ENCODE measurements at places on chromosomes 7 and 10. TPM values are rescaled to one million over a fixed set of nuclear protein-coding genes. Genes with fewer than 3 reads are reported as not detected.

DNA sequence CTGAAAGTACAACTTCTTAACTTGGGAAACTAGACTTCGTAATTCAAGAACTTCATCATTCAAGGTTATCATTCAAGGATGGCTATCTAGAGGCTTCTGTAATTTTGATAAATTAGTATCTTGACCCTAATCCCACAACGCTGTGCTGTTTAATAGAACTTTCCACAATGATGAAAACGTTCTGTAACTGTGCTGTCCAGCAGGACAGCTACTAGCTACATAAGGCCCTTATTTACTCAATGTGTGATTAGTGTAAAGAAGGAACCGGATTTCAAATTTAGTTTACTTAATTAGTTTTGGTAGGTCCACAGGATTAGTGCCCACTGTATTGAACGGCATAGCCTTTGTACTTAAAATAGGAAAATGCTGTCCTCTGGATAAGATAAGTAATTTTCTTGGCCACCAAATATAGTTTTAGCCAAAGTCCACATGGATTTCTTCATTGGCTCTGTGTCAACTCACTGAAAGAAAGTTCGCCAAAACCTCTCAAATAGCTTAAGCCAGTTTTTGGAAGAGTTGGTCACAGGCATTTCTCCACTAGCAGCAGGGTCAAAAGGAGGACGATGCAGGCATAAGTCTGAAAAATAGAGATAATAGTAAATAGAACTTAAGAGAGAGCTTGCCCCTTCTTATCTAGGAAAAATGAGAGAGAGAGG lies 17.3 kb downstream of the DGKI start:
- DNase-seq: no peak

GRCh38 chr10:70921285-70921684 lies 32.9 kb upstream of the PCBD1 start:
- no peak for DNase-seq

EXOC4 gene
- 36.8 TPM for total RNA-seq

DNA sequence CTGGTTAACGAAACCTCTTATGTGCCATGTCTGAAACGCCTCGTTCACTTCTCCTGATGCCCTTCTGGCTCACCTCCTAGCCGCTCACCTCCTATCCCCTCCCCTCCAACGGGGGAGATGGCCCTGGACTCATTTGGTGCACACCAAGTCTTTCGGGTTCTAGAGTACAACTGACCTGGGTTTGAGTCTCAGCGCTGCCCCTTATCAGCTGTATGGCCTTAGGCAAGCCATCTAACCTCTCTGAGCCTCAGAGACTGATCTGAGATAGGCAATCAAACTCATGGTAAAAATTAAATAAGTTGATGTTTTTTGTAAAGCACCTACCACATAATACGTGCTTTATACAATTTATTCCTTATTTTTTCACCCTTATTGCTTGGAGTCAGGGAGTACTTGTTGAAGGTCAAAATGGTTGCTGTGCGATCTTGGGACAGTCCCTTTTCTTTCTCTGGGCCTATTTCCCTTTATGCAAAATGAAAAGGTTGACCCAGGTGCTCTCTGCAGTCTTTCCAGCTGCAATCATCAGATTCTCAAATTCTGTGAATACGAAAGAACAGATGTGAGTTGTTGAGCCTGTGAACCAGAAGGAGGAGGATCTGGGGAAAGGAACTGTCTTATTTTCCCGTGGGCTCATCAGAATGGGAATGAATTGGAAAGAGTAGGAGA lies 31.2 kb upstream of the PLEKHA1 start:
- no peak for DNase-seq

CNTNAP2 gene
- 0.65 TPM for total RNA-seq

EVX1 gene
- total RNA-seq: not detected

- DNase-seq: no peak
Observed at GRCh38 chr7:50119815-50120637, 27.0 kb upstream of the ZPBP start.

MOSPD3 gene
- total RNA-seq: 9.3 TPM

DNA sequence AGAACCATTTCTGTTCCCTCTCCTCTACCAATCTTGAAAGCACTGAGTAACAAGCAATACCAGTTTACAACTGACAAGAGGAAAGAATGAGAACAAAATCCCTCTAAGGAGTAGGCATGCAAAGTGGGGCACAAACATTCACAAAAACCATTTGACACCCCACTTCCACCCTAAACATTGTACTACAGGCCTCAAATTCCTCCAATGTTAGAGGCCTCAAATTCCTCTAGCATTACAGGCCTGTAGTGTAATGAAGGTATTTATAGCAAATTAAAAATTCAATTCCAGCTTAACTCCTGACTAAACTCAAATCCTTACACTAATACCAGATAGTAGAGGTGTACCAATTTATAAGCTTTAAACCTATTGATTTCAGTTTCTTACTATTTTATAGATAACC lies 85.4 kb downstream of the SIRT1 start:
- no peak for DNase-seq

CDHR3 gene
- total RNA-seq: 3.6 TPM

DNA sequence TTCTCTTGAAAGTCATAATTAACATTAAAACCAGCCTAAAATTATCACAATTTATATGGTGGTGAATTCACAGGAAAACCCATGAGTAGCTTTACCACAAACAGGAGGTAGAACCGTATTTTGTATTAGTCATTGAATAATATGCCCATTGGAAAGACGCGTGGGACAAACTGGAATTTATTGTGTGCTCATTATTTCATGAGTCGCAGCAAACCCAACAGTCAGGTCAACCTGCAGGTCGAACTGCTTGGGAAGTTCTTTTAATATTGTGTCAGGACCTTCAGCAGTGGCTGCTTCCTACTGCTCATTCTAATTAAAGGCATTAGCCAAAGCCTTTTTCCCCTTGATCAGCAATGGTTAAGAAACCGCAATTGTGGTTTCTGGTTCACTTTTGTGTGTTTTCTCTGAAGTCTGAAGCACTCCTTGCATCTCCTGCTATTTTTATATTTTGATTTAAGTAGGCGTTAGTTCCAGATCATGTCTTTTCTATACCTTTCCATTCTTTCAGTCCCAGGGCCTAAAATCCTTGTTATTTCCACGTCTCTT lies 100.1 kb downstream of the RAB11FIP2 start:
- DNase-seq: no peak

GRCh38 chr7:42025635-42026375 lies 211.2 kb downstream of the GLI3 start:
- no peak for DNase-seq

IFIT1B gene
- total RNA-seq: not detected

PTTG1IP2 gene
- total RNA-seq: not detected

- no peak for DNase-seq
Observed at GRCh38 chr7:6360841-6361240, 86.9 kb downstream of the DAGLB start.

DNA sequence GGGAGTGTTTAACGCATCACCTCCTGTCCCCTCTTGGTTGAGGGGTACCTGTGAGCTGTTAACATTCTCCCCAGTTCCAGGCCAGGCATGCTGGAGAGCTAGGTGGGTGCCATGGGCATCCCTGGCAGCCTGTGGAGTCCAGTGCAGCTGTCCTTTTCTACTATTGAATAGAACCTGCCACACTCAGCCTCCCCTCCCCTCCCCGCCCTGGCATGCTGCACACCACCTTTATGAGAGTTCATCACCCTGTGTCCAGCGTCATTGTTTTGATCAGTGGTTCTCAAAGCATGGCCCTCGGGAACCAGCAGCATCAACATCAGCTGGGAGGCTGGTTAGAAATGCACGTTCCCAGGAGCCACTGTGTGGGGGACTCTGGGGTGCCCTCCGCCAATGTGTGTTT lies 157.3 kb upstream of the PRR15 start:
- no peak for DNase-seq

DNA sequence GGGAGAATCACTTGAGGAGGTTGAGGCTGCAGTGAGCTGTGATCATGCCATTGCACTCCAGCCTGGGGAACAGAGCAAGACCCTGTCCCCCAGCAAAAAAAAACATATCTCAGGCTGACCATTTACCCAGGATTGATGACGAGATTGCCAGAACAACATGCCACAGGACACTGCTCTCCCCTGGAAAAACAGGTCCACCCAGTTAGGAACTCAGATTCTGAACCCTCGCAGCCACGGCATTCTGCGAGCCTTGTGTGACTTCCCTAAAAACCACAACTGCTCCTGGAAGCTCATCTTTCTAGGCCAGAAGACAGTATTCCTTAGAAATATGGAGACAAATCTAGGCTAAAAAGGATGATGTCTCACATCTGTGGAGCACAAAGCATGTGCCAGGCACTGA lies 42.1 kb upstream of the SH2B2 start:
- no peak for DNase-seq

PRSS37 gene
- not detected for total RNA-seq

ACSL5 gene
- 6.4 TPM for total RNA-seq

COL1A2 gene
- 96.6 TPM for total RNA-seq

DNA sequence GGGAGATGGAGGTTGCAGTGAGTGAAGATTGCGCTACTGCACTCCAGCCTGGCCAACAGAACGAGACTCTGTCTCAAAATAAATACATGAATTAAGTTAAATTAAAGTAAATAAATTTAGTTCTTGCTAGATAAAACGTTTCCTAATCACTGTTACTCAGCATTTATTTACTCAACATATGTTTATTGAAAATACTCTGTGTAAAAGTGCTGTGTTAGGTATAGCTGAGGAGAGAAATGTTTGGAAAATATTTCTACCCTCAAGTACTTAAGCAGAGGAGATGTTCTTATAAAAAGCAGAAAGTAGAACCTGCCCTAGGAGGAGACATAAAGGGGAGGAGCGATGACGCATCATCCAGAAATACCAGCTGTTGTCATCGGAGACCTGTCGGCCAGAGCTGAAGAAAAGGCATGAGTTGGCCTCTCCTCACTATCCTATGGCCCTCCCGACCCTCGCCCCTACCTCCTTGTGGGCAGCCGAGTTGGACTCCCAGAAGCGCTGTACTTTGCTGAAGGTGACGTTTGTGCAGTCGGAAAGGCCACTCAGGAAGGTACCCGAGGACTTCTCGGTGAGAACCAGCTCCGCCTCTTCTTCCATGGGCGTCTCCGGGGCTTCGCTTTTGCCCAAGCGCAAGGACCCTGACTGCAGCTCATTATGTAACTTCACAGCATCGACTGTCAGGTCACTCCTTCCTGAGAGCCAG lies 1.1 kb downstream of the RRP12 start:
- DNase-seq: no peak

DNA sequence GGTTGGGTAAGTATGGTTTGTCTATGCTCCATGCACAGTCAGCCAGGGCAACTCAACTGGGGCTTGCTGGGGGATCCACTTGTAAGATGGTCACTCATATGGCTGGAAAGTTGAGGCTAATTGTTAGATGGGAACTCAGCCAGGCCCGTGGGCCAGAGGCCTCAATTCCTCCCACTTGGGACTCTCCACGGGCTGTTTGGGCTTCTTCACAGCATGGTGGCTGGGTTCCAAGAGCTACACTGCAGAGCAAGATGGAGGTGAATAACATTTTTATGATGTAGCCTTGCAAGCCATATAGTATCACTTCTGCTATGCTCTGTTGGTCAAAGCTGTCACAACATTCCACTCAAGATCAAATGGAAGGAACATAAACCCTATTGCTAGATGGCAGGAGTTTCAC lies 39.2 kb downstream of the ELMO1 start:
- no peak for DNase-seq

- DNase-seq: no peak
Observed at GRCh38 chr7:7671361-7671760, 30.8 kb downstream of the UMAD1 start.

DNA sequence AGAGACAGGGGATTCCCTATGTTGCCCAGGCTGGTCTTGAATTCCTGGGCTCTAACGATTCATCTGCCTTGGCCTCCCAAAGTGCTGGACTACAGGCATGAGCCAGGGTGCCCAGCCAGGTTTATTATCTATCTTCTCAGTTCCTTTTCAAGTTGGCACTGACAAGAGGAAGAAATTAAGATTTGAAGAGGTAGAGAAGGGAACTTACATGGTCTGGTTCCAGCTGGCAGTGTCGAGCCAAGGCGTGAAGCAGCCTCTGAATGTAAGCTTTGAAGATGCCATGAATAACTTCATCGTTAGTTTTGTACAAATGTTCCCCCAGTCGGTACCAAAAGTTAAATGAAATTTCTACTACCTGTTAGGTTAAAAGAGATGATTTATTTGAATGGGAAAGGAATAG lies 57.7 kb downstream of the TNPO3 start:
- no peak for DNase-seq
